ENCODE measurements at places on chromosomes 4 and X. TPM values are rescaled to one million over a fixed set of nuclear protein-coding genes. Genes with fewer than 3 reads are reported as not detected.

- no peak for DNase-seq
These were observed 7.5 kb downstream of the CD99 start for GRCh38 chrX:2698604-2699003.

GRCh38 chrX:71953946-71954345 is 43.3 kb downstream of the NHSL2 start:
- peak; percentile 81 for DNase-seq

- no peak for DNase-seq
These were observed 99.3 kb upstream of the PRKG2 start for GRCh38 chr4:81314196-81314896.

- no peak for DNase-seq
These were observed 280.3 kb upstream of the KLF3 start for GRCh38 chr4:38383646-38384121.

Gene BTC
- total RNA-seq: not detected

Gene RAB33A
- total RNA-seq: not detected

GRCh38 chrX:47817421-47817820 is 19.3 kb upstream of the ZNF81 start:
- no peak for DNase-seq

Gene INTS12
- 15.3 TPM for total RNA-seq

- DNase-seq: no peak
These were observed 133.9 kb downstream of the EGF start for GRCh38 chr4:110046588-110047049.

DNA sequence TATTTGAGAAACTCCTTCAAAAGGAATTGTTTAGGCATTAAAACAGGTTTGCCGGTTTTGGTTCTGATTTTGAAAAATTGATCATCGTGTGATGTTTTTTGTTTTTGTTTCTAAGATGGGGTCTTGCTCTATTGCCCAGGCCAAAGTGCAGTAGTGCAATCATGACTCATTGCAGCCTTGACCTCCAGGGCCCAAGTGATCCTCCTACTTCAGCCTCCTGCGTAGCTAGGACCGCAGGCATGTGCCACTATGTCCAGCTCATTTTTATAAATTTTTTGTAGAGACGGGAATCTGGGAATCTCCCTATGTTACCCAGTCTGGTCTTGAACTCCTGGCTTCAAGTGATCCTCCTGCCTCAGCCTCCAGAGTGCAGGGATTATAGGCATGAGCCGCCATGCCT is 35.0 kb downstream of the CLCN3 start:
- no peak for DNase-seq

DNA sequence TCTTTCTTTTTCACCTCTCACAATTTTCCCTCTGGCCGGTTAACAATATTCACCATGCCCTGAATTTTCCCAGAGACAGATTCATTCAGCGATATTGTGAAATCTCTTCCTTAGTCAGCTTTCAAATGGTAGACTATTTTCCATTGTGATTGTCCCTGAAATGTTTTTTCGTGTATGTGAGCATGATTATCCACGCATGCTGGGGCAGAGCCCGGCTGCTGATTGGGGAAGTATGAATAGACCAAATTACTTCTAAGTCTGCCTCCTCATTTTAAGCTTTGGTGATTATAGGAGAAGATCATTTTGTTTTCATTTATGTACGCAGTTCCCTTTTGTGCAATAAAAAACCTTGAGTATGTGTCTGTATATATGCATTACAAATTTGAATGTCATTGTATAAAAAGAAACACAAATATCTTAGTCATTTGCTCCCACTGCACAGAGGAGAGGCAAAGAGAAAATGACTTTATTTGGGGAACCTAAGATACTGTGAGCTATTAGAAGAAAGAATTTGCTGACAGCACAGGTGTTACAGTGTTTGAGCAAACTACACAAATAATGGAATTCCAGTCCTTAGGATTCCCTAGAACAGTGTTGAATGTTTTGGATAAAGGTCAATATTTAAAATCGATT is 11.3 kb downstream of the DTHD1 start:
- no peak for DNase-seq

- DNase-seq: peak; percentile 64
These were observed 27.8 kb downstream of the PPP2R2C start for GRCh38 chr4:6444582-6444981.

Gene PDZD4
- 16.9 TPM for total RNA-seq

Gene RPGR
- 7.8 TPM for total RNA-seq

DNA sequence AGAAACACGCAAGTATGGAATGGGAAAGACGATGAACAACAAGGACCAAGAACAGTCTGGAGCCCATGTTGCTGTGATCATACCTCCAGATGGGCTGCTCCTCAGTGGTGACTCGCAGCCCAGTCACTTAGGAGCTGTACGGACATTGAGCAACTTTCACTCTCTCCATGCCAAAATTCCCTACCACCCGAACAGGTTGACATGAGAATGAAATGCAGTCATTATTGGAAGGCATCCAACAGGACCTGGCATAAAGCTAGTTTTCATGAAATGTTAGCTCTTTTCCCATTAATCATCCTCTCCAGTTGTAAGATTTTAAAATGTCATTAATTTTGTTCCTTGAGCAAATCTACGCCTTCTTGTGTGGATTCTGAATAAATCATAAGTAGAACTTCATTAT is 82.7 kb upstream of the GPM6B start:
- peak; percentile 55 for DNase-seq

All from G401 (cell line).